Transverse colon (tissue), 4 donors: ENCODE measurements at places on chromosomes 2 and 18. TPM values are rescaled to one million over a fixed set of nuclear protein-coding genes. Genes with fewer than 3 reads are reported as not detected.

- DNase-seq = no peak
These were observed 136.2 kb upstream of the ALPP start for GRCh38 chr2:232242316-232242715.

- DNase-seq = no peak
These were observed 39.5 kb downstream of the MTERF4 start for GRCh38 chr2:241062389-241063092.

GRCh38 chr18:34121200-34121721, 103.5 kb downstream of the NOL4 start:
- DNase-seq = no peak

- DNase-seq = no peak
These were observed 15.0 kb upstream of the EIF2AK3 start for GRCh38 chr2:88642278-88642677.

GRCh38 chr2:24652265-24653182, 140.7 kb downstream of the PTRHD1 start:
- DNase-seq = no peak

ANKRD30B gene
- 0.79 TPM for total RNA-seq

CYP26B1 gene
- 1.5 TPM for total RNA-seq

- DNase-seq = no peak
These were observed 131.3 kb downstream of the PRPF40A start for GRCh38 chr2:152585830-152586484.

CYS1 gene
- 2.9 TPM for total RNA-seq

FTCDNL1 gene
- total RNA-seq = not detected

VWC2L gene
- not detected for total RNA-seq

- peak; percentile 34 for DNase-seq
These were observed 2.1 kb upstream of the HAAO start for GRCh38 chr2:42794271-42795046.
